ENCODE measurements at places on chromosomes 7 and 10.

DNA sequence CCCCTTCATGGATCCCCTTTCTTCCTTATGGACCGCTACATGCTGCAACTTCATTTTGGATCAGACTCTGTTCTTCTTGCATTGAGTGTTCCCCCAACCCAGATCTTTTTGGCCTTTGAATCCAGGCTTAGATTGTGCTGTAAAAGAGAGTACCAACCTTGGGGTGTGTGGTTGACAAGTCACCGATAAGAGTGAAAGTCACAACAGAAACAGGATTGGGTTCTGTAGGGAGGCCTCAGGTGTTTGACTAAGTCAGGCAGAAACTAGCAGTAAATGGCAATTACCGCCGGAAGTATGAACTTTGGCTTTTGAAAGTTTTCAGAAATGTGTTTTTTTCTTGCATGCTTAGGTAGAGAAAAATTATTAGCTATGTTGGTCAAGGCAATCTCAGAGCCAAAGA, 89.3 kb downstream of the TMEM106B start:
- no peak for DNase-seq

GRCh38 chr7:21243265-21243664, 184.6 kb upstream of the SP4 start:
- DNase-seq: no peak

- no peak for DNase-seq
Observed at GRCh38 chr7:16846601-16847165, 35.1 kb downstream of the AGR3 start.

DNA sequence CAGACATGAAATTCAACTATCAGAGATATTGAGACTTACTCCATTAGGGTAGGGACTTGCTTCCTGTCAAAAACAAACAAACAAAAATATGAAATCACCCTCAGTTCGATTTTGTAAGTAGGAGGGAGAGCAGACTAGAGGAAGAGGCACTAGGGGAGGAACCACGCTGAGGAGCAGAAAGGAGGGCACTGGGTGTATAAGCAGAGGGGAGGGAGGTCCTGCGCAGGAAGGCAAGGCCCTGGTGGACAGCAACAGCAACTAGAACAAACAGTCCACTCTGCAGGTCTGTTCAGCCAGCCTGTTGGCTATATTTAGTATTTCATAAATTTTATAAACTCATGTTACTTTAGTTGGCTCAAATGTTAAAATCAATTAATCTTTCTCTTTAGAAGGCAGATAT, 937.1 kb upstream of the C7orf33 start:
- DNase-seq: no peak

DNA sequence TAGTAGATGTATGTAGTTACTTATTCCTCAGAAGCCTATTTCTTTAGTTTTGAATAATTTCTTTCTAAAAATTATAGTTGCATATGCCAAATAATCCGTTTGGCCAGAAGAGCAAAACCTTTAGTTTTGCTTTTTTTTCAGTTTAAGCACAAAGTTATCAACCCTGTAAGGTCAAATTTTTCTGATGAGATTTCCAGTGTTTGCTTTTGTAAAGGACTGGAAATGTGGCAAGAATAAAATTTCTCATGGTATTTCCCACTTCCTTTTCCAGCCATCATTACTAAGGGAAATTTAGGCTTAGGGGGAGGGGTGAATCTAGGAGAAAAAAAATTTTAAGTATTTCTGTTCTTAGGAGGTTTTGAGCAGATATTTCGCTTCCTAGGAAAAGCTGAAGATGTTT, 7.6 kb downstream of the CALD1 start:
- DNase-seq: no peak

GRCh38 chr10:70981171-70981836, 92.9 kb upstream of the PCBD1 start:
- DNase-seq: no peak

DNA sequence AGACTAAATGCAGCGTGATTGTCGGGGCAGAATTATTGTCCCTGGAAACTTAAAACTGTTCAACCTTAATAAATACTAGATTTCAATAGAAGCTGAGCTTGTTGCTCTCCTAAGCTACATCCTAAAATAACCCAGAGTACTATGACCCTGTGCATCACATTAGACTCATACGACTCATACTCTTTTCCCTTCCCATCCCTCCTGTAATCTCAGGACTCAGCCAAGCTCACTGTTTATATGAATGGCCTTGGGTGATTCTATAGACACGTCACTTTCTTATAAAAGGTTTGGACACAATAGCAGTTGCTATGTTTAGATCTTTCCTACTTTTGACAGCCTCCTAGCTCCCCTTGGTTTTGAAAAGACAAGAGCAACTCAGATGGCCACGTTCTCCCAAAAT, 17.2 kb downstream of the TCF7L2 start:
- DNase-seq: no peak

DNA sequence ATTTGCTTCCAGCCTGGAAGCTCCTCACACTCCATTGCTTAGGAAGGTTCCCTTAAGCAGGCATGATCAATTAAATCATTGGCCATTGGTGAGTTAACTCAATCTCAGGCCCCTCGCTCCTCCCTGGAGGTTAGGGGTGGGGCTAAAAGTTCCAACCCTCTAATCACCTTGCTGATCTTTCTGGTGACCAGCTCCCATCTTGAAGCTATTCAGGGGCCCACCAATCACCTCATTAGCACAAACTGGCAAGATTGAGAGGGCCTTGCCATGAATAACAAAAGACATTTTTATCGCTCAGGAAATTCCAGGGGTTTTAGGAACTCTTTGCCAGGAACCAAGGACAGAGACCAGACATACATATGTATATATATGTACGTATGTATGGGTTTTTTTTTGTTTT, 58.4 kb downstream of the AGK start:
- no peak for DNase-seq

DNA sequence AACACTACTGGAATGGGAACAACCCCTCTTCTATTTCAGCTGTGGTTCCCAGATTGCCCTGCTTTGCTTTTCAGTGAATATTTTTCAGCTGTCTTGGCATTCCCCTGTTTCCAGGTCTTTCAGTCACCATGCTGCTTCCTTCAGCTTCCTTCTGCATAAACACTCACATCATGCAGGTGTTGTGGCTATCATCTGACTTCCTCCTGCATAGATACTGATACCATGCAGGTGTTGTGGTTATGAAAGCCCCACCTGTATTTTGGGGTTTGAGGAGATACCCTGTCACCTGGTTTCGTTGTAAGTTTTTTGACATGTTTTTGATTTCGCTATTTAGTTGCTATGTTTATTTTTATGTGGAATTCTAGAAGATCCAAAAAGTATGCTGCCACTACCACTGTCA, 71.5 kb downstream of the SLC35B4 start:
- no peak for DNase-seq

DNA sequence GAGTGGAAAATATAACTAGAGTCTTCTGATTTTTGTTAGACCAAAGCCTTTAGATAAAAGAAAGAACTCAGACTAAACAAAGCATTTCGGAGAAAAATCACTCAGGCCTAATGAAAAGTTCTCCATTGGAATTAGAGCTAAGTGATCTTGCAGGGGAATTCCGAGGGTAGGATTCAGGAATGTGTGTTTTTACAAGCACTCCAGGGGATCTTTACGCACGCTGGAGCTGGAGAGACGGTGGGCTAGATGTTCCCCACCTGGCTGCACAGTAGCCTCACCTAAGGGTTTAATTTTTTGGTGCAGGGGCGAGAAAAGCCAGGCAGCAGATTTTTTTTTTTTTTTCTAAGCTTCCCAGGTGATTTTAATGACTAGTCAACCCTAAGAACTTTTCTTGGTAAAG, 7.9 kb upstream of the PAPSS2 start:
- no peak for DNase-seq

- DNase-seq: no peak
Observed at GRCh38 chr10:67280405-67280804, 354.6 kb downstream of the LRRTM3 start.

DNA sequence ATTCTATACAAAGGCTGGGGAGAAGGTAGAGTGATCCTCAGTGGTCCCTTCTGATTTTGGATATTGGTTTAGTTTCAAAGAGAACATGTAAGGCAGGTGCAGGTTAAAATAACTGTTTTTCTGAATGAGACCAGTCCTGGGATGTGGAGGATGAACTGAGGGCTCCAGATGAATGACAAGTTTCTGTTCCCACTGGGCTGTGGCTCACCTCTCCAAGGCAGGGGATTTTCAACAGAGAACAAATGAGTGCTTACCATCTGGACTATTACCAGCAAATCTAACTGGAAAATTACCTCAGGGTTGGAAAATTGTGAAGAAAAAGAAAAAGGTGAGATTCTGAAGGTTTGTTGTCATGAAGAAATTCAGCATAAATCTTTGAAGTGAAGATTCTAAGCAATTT, 8.0 kb downstream of the LAMB4 start:
- no peak for DNase-seq

DNA sequence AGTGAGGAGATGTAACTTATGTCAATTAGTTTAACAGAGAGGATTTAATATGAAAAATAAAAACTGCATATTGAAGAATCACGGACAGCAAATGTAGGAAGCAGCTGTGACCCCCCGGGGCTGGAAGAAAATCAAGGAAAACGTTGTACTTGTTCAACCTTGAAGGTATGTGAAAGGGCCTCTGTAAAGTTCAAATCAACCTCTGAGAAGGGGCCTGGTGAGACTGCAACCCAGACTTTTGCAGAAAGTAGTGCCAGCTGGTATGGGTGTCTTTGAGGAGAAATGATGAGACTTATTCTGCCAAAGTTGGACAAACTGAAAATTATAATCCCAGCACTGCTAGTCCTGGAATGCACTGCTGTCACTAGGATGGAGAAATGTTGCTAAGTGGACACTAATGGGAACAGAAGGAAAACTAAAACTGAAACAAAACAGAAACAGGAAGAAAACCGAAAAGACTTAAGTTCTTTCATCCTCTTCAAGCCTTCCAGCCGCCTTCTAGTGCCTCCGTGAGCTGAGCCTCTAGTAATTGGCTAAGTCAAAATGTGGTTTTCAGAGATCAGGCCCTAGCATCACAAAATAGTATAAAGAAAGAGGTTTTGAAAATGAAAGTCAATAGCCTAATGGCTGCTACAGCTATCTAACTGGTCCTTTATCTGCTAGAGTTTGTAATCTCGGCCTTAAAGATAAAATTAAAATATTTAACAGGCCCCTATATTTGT, 253.7 kb upstream of the SORCS1 start:
- no peak for DNase-seq

GRCh38 chr7:13262929-13263530, 575.6 kb downstream of the ARL4A start:
- DNase-seq: no peak

DNA sequence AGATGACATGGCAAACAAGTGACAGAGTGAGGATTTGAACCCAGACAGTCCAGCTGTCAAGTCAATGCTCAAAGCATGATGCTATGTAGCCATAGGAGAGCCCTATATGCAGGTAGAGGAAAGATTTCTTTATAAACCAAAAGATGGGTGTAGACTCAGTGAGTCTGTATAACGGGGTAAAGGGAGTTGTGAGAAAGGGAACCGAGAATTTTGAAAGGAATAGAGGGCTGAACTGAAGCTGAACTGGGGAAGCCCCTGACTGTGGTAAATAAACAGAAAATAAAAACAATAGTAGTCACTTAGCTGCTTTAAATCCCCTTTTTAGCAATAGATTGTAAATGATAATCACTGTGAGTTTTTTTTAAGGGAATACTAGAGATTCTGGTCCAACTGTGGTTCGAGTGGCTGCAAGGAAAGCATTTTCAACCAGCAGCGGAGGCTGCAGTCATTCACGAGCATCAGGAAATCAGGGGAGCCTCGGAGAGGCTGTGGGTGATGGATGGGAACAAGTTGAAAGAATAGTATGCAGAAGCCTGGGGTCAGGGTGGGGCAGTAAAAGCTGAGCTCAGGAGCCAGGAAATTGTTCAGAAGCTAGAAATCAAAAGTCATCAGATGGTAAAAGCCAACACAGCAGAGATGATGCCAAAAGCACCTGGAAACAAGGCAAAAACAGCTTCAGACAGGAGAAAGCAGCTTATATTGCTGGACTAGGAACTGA, 393.5 kb downstream of the GFRA1 start:
- DNase-seq: no peak

- no peak for DNase-seq
Observed at GRCh38 chr10:101577121-101577871, 10.8 kb downstream of the POLL start.

DNA sequence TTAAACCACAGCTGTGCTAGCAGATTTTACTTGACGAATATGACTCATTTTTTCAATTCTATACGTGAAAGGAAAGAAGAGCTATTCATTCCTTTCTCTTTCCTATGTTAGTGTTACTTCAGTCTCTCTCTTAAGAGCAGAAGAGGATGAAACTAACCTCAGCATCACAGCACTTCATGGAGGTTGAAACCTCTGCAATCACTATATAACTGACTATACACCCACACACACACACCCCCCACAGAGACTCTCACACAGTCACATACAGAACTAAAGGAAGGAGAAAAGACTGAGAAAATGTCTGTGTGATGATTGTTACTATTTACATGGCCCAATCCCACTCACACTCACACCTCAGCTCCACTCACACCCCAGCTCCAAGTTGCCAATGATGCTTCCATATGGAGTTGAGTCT, 104.2 kb downstream of the KIF20B start:
- peak; percentile 48 for DNase-seq

- DNase-seq: no peak
Observed at GRCh38 chr7:88111954-88112471, 107.8 kb downstream of the SRI start.

- DNase-seq: no peak
Observed at GRCh38 chr7:129468087-129468486, 33.9 kb downstream of the STRIP2 start.

DNA sequence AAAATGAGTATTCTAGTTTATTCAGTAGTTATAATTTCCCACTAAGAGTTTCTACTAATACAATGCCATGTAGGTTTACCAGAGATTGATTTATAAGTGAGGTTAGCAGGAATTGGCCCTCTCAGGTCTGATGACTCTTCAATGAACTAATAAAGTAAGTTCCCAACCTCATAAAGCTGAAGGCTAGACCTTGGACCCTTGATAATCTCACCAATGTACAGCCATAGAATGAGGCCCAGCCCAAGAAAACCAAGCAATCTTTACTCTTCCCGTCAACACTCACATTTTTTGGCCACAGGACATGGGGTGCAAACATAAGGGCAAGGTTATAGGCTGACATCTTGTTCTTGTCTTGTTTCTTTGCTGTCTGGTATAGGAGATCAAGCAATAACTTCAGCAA, 33.3 kb downstream of the ARHGAP19 start:
- DNase-seq: no peak

Data from GM13976 (cell line).